ENCODE measurements at places on chromosomes 12 and 14. TPM values are rescaled to one million over a fixed set of nuclear protein-coding genes. Genes with fewer than 3 reads are reported as not detected.

- DNase-seq: no peak
Measured at GRCh38 chr12:45668641-45669040, 60.9 kb upstream of the ARID2 start.

- peak; percentile 87 for DNase-seq
Measured at GRCh38 chr12:48973941-48974673, 2.6 kb upstream of the WNT10B start.

DNA sequence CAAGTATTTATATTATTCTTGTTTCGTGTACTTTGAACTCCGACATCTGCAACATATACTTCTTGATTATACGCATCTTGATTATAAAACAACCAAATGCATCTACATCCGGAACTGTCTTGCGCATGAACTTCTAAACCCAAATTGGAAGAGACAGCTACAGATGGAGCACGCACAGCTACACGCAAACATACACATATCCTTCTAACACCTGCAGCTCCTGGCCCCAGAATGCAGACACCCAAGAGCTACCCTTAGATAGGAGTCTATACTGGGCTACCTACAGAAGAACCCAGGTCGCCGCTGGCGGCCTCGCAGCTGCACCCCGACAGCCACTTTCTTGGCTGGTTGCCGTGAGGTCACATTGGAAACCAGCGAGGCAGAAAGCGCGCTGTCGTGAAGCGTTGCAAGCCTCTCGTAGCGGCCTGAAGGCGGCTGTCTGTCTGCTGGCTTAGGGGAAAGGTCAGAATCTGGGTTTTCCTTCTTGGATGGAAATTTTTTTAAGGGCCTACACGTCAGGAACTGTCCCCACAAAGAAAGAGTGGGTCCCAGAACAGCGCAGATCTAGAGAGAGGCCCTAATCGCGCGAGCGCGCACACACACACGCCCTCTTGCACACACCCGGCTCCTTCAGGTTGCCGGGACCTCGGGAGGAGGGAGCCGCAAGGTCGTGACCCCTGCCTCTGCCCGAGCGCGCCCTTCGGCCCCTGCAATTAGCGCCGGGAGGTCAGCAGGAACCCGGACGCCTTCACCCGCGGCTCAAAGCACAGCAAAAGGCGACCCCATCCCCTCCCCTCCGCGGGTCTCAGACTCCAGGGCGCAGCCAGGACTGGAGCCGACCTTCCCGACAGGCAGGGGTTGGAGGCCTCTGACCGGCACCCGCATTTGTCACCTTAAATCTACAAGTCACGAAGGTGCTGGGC is 17.0 kb downstream of the TBX3 start:
- peak; percentile 52 for DNase-seq

GRCh38 chr12:68587448-68587873 is 23.2 kb upstream of the RAP1B start:
- DNase-seq: no peak

- DNase-seq: no peak
Measured at GRCh38 chr12:112916270-112916669, 9.5 kb downstream of the OAS1 start.

GRCh38 chr14:84492685-84493084 is 1037.3 kb upstream of the FLRT2 start:
- DNase-seq: no peak

GRCh38 chr14:96092936-96093335 is 53.8 kb downstream of the C14orf132 start:
- DNase-seq: no peak

DNA sequence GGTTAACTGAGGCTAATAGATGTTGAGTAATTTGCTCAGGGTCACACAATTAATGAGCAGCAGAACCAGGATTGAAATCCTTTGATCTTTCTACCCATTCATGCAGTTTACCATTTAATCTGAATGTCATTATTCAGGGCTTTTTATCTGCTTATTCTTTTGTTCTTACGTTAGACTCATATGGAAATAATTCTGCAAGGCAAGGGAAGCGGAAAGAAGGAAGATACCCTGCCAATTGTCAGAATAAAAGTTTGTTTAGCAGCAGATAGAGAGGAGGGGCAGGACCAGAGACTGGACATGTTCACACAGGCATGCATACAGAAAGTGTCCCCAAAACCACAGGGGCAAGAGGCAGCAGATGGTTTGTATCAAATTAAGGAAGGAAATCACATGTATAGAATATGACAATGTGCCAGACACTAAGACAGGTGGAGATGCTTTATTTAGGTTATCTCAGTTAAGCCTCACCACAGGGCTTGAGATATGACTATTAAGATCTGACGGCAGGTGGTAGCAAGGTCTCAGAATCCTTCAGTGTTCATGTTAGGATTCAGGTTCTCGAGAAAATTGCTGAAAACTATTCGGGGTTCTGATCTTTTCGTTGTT is 29.8 kb downstream of the BRMS1L start:
- DNase-seq: no peak

DNA sequence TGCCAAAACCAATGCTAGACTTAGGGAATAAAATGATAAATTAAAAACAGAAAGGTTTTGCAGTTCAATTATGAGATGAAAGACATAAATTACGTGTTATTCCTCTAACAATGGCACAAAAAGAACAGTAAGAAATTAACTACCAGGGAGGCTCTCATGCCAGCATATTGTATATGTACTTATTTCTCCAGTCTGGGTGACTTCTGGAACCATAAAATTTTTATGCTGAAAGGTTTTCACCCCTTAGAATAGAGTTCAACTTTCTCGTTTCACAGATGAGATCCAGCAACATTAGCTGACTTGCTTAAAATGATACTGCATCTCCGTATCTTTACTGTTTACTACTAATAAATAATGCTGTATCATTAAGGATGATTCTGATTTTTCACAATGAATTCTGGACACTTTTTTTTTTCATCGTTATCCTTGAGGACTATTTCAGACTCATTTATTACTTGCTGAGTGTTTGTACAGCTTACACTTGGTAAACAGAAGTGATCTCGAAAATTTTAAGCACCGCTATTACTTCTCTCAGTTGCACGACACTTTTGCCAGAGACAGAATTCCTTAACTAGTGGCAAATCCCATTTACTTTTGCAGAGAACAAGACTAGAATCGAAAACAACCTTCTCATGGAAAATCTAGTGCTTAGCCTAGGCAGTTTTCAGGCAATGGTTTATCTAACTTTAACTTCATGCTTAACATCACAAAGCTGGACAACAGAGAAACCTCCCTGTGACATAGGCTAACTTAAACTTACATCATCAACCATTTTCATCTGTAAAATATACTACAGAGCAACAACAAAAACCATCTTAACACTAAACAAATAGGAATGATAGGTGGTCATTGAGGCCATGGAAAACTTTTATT is 2.7 kb downstream of the RSRC2 start:
- no peak for DNase-seq

DNA sequence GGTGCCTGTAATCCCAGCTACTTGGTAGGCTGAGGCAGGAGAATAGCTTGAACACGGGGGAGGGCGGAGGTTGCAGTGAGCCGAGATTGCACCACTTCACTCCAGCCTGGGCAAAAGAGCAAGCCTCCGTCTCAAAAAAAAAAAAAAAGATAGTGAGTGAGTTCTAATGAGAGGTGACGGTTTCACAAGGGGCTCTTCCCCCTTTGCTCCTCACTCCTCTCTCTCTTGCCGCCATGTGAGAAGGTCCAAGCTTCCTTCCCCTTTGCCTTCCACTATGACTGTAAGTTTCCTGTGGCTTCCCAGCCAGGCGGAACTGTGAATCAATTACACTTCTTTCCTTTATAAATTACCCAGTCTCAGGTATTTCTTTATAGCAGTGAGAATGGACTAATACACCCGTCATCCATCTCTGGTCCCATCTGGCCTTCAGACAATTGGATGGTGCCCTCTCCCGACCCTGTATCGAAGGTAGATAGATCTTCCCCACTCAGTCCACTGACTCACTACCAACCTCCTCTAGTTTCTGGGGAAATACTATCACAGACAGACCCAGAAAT is 27.0 kb upstream of the RCOR1 start:
- DNase-seq: no peak

DNA sequence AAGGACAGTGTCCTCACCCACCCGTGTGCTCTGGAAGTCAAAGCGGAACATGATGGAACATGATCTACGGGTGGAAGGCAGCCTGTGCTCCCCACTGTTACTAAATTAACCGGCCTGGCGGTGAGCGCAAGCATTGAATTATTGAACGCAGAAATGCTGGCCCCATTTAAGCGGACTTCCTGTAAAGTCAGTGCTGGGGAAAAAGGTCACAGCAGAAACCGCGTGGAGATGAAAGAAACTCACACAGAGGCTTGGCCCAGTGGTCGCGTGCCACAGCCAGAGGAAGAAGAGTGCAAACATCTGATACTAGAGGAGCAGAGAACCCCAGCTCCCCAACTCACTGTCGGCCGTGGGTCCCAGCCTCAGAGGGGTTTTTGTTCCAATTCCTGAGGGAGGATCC is 321.2 kb downstream of the ADGRD1 start:
- no peak for DNase-seq

GRCh38 chr14:82872494-82872893 is 1338.8 kb upstream of the SEL1L start:
- peak; percentile 45 for DNase-seq

GRCh38 chr14:53855127-53855526 is 101.5 kb downstream of the BMP4 start:
- no peak for DNase-seq

GRCh38 chr14:50312734-50313054 is 570 bp downstream of the DMAC2L start:
- DNase-seq: no peak

GRCh38 chr12:32983968-32984367 is 87.4 kb upstream of the PKP2 start:
- no peak for DNase-seq

GRCh38 chr14:42028607-42029006 is 421.9 kb downstream of the LRFN5 start:
- DNase-seq: no peak

DNA sequence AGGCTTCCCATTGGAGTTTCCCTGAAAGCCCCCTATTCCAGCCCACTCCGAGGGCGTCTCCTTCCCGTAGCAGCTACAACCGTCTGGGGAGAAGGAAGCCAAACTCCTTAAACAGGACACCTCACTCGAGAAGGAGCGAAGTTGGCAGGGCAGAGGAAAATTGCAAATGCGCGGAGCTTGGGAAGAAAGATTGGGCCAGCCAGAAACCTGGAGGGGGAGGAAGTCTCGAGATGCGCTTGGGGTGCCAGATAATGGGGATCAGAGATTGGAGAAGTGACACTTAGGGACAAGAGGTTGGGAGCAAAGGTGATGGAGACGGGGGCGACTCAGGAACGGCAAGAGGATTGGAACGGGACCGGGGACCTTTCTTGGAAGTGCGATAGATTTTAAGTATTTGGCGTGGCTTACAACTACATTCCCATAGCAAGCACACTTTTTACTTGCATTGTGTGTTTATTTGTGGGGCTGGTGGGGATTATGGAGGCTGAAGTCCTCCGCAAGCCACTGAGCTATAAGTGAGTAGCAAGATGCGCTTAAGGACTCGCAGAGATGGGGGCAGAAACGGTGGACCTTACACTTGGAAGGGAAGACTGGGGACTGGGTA is 926 bp downstream of the HRK start:
- DNase-seq: no peak

DNA sequence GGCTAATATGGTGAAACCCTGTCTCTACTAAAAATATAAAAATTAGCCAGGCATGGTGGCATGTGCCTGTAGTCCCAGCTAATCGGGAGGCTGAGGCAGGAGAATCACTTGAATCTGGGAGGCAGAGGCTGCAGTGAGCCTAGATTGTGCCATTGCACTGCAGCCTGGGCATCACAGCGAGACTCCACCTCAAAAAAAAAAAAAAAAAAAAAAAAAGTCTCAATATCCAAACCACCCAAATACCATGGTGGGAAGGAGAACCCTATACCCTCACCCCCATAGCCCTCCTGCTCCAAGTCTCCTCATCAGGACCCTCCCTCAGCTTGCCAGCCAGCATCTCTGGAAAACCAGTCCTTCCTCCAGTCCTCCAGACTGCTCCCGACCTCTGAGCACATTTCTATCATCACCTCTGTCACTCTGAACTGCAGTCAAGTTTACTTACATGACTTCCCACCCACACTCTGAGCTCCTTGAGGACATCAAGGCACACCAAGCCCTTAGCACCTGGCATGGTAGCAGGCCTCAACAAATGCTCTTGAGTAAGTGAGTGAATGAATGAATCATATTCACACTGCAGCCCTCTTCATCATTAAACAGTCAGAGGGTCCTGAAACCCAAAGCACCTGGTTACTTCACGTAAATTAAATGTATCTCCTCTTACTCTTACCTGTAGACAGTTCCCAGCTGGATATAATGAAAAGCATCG is 35.2 kb downstream of the NT5DC3 start:
- DNase-seq: no peak

DNA sequence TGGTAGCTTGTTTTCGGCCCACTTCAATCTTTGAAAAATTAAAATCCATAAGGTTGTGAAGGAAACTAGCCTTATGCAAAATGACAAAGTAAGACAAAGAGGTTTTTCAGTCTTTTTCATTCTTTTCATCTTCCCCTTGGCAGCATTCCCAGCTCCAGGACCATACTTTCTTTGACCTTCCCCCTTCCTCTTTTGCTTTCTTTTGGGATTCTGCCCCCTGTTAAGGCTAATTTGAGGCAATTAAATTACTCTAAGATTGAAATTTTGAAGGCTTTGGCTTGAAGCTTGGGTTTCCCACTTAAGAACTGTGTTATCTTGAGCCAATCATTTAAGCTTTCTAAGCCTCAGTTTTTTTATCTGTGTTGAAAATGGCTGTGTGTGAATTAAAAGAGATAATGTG is 124.9 kb downstream of the DACT1 start:
- no peak for DNase-seq

DNA sequence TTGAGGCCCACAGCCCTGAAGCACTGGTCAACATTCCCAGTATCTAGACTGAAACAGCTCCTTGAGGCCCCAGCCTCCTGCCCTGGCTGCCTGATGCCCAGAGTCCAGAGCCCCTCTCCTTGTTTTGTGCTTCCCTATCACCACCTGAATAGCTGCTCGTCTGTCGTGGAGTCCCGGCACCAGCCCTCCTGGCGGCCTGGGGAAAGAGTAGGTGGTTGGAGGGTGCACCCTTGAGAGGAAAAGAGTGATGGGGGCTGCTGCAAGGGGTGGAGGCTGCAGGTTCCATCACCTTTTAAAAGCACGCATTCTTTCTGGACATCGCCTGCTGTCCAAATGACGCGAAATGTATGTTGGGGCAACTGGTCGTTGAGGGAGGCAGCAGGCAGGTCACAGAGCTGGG is 3.2 kb downstream of the RABGGTA start:
- DNase-seq: no peak

FBLN5 gene
- total RNA-seq: not detected

IL26 gene
- not detected for total RNA-seq

FGF23 gene
- total RNA-seq: not detected

KRT4 gene
- not detected for total RNA-seq

AKAP3 gene
- total RNA-seq: 3.3 TPM

RAB35 gene
- 57.2 TPM for total RNA-seq

CLEC14A gene
- 0.96 TPM for total RNA-seq

COCH gene
- 29.0 TPM for total RNA-seq

Measured in glutamatergic neuron (in vitro differentiated cells).